ENCODE measurements at places on chromosomes 7 and 10.

DNA sequence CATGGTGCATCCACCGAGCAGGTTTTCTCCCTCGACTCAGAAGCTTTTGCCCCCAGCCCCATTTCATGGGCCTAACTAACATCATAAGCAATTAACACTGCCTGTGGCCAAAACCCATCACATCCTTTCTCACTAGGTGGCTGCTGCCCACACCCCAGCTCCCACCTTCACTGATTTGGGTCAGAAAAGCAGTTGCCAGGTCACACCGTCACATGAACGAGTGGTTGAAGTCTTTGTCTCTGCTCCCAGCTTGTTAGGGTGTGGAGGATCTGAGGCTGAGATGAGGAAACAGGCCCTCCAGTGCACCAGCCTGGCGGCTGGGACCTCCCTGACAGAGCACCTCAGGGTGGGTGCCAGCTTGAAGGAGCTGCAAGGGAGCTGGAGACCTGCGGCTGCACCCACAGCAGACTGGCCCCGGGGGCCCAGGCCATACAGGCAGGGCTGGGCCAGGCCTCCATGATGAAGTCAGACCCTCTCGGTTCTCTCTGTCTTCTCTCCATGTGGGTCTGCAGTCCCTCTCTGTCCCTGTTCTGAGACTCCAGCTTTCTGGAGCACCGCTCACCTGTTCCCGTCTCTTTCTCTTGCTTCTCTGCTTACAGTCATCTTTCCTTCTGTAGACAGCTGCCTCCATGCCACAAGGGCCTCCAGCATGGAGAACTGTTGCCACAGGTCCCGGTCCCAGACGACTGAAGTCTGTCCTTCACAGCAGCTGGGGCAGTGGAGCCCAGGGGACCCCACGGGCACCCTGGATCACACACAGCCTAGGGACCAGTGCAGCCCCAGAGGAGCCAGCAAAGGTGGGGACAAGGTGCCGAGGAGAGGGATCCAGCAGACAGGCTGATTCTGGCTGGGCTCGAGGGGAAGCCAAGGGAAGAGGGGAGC, 13.8 kb upstream of the INPP5A start:
- DNase-seq, result no peak

DNA sequence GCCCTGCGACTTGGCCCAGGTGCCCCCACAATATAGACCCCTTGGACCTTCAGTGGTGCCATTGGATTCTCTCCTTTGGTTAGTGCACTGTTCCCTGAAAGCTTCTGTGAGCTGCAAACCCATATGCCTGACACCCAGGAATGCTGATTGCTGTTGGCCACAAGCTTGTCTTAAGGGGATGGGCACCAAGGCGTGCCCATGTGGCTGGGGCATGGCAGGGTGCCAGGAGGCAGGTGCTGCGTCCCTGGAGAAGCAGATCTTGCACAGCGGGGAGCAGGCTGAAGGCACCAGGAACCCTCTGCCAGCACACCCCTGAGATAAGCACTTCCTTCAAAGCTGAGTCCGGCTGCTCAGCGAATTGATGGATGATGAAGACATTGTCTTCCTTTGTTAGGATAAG, 411.8 kb downstream of the SDK1 start:
- DNase-seq, result no peak

DNA sequence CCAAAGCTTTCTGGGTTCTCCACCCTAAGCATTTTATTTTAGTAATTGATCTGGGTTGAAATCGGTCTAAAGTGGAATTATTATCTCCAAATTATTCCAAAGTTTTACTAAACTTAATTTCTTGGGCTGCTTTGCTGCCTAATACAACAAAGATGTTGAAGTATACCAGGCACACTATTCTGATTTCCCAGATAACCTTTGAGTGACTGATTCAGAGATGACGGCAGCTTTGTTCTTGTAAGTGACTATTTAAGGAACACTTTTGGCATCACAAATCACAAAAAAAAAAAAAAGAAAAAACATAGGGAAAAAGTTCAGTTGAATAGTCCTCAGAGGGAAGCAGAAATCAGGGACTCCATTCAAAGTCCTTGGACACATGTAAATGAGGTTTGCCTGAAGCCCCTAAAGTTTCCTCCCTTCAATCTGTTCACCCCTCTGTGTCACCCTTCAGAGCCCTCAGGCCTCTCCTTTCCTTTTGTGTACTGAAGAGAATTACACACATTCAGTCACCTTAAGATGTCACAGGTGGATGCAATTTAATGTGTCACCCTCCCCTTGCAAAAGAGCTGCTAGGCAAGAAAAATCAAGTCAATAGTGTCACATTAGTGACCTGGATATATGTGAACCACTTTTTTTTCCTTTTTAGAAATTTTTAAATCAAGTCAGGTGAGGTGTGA, 81.5 kb downstream of the RTKN2 start:
- no peak for DNase-seq

- no peak for DNase-seq
Measured at GRCh38 chr7:114791771-114792170, 130.1 kb upstream of the MDFIC start.

DNA sequence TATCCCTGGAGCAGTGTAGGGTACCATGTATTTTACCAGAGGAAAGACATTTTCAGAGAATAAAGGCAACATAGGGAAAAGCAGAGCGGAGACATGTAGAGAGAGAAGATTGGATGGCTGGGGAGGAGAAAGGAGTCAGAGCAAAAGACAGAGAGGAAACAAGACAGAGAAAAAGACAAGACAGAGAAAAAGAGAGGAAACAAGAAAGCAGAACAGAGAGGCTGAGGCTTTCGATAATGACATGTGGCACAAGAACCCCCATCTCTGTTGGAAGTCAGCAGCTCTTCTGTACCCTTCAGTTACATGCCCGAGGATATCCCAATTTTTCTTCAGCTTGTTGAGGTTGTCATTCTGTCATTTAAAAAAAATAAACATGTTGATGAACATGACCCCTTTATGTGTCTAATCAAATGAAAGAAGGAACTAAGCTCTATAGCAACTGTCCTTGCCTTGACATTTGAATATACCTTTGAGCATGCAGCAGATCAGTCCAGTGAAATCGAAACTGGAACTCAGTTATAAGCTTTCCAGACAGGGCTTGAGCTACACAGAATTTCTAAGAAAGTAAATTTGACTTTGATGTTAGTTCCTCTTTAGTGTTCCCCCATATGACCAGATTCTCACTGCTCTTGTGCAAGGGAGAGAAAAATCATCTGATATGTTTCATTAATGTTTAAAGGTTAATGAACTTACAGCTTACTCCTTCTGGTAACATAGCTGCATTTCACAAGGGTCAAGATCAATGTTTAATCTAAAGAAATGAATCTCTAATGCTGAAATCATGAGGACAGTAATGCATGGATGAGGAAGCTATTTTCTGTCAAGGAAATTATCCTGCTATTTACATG, 75.1 kb upstream of the SP4 start:
- no peak for DNase-seq

GRCh38 chr10:96337106-96337505, 21.7 kb downstream of the OPALIN start:
- no peak for DNase-seq

- DNase-seq, result no peak
Measured at GRCh38 chr10:110918269-110918642, 724 bp downstream of the BBIP1 start.

DNA sequence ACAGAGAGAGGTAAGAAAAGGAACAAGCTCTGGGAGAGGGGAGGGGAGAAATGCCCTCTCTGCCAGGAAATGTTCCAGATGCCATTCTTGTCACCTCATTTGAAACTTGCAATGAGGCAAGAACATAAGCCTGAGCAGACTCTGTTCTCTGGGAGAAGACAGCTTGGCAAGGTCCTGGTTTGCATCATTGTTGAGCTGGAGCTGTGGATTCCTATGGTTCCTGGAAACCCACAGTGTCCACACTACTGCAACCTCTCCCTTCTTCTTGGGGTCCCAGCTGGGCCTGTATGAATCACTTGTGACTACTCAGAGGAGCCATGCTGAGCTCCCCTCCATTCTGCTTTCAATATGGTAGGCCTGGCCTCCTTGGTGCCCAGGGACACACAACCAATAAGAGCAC, 60.8 kb upstream of the HECTD2 start:
- DNase-seq, result no peak

DNA sequence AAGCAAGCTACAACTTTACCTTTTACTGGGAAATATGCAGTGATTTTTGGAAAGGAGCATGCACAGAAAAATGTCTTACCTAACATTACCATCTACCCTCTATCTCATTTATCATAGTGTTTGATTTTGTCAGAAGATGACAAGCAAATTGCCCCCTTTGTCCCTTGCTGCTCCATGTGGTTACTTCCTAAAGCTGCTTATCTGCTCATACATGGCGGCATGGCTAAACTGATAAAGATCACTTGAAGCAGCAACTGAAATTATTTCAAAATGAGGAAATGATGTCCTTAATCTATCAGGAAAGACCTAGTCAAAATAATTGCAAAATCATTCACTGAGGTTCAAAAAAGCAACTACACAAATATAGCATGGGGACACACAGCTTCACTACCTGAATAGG, 1198.5 kb upstream of the SORCS1 start:
- no peak for DNase-seq

DNA sequence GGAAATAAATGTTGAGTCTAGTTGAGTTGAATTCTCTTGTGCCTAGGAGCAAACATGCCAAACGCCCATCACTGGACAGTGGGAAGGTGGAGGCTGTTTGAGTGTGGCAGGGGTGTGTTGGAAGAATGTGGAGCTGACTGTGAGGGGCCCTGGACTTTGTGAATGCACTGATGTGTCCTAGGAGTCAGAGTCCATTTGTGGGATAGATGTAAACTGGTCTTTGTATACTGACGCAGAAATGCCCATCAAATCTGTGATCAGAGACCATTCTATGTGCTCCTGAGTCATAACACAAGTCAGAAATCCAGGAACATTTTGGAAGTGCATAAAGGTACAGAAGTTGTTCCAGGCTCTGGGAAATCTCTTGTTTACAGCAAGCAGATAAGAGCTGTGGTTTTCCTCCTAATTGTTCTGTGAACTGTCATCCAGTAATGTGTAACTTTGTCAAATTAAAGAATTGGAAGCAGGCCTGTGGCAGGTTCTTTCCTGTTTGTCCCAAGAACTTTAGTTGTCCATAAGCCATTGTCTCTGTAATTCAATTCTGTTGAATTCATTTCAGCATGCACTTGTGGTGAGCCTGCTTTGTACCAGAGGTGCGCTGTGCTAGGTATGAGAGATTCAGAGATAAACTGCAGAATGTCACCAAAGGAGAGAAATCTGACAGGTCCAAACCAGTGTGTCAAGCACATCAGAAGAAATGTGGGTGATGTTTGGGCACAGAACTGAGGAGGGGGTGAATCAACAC, 7.6 kb downstream of the PRXL2A start:
- DNase-seq, result no peak

DNA sequence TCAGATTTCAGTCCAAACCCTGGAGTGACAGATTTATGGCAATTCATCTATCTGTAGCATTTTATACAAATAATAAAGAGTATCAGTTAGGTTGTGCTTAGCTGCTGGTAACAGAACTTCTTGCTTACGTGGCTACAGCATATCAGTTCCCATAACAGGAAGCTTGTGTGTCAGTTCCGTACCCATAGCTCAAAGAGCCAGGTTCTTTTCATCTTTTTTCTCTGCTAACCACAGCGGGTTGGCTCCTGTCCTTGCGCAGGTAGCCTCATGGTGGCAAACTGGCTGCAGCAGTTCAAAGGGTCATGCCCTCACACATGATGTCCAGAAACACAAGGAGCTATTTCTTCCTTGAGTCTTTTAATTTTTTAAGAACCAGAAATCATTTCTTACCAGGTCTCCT, 1041.8 kb downstream of the GATA3 start:
- no peak for DNase-seq

DNA sequence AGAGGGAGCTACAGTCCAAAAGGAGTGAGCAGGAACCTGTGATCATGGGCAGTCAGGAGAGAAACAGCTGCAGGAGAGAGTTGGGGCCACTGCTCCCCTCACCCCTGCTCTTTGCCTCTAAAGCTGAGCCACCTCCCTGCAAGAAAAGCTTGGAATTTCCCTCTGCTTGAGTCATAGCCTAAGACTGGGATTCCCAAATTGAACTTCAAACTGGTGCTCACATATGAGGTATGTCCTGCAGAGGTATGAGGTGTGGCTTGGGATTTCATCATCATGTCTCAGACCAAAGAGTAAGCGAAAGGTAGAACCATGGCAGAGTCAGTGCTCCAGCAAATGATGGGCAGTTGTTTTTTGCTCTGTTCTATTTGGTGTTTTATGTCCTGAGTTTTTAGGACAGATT, 237.1 kb upstream of the NRP1 start:
- no peak for DNase-seq

DNA sequence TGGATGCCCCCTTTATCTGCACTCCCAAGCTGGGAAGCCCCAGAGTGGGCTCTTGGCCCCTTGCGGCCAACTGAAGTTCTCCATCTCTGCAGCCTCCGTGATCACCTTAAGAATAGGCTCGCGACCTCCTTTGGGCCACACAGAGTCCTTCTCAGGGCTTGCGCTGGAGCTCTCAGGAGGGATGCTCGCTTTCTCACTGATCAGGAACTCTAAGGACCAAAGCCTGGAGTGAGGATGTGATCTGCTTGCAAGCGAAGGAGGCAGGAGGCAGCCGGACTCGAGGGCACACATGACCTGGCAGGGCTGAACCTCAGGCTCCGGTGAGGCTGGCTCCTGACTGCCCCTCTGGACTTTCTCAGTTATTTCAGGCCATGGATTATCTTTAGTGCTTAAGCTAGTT, 192.1 kb upstream of the MKI67 start:
- no peak for DNase-seq

DNA sequence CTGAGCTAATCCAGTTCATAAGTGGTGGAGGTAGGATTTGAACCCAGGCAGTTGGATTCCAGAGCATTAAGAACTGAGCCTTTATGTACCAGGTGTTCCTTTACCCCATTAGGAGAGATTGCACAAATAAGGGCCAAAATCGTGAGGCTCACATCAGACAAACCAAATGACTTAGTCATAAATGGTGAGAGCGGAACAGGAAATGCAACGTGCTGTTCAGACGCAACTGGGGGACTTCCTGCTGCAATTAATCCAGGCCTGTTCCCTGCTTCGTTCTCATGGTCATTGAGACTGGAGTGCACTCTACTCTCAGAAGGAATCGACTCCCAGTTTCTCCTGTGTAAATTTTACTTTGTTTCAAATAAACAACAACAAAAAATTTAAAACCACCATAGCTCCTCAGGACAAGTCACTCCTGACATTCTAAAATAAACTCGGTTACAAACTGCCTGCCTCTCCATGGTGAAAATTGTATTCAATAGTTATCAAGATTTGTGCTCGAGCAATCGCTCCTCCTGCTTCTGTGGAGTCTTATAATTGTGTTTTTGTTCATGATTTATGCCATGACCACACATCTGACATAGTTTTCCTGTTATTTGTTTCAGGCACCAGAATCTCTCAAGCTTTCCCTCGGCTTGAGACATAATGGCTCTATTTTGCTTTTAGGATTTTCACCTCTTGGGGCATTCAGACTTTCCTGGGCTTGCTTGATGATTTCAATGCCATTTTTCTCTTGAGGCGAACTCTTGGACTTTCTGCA, 115.3 kb upstream of the BMPER start:
- DNase-seq, result no peak

GRCh38 chr7:111012799-111013675, 77.9 kb upstream of the LRRN3 start:
- no peak for DNase-seq

DNA sequence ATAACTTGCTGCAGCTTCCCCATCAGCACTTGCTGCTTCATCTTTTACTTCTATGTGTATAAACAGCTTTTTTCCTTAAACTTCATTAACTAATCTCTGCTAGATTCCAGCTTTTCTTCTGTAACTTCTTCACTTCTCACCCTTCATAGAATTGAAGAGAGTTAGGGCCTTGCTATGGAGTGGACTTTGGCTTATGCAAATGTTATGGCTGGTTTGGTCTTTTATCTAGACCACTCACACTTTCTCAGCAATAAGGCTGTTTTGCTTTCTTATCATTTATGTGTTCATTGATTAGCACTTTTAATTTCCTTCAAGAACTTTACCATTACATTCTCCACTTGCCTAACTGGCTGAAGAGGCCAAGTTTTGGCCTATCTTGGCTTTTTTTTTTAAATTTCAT, 64.2 kb upstream of the HELLS start:
- no peak for DNase-seq

Measured in NCI-H1417 treated with DMSO at 0.1 percent for 48 hours (cell line).